PC-3 (cell line): ENCODE measurements at places on chromosomes 7 and 10. TPM values are rescaled to one million over a fixed set of nuclear protein-coding genes. Genes with fewer than 3 reads are reported as not detected.
A peak's percentile ranks its signal among the peaks of the same experiment; 100 is the strongest.

The HHEX gene
- 2.2 and 3.2 TPM in 2 replicates for total RNA-seq

The NSUN6 gene
- total RNA-seq: 6.0 and 6.5 TPM in 2 replicates

The ZNF853 gene
- total RNA-seq: 1.0 and 1.6 TPM in 2 replicates

GRCh38 chr7:108434010-108434409 lies 22.2 kb downstream of the NRCAM start:
- DNase-seq: no peak

DNA sequence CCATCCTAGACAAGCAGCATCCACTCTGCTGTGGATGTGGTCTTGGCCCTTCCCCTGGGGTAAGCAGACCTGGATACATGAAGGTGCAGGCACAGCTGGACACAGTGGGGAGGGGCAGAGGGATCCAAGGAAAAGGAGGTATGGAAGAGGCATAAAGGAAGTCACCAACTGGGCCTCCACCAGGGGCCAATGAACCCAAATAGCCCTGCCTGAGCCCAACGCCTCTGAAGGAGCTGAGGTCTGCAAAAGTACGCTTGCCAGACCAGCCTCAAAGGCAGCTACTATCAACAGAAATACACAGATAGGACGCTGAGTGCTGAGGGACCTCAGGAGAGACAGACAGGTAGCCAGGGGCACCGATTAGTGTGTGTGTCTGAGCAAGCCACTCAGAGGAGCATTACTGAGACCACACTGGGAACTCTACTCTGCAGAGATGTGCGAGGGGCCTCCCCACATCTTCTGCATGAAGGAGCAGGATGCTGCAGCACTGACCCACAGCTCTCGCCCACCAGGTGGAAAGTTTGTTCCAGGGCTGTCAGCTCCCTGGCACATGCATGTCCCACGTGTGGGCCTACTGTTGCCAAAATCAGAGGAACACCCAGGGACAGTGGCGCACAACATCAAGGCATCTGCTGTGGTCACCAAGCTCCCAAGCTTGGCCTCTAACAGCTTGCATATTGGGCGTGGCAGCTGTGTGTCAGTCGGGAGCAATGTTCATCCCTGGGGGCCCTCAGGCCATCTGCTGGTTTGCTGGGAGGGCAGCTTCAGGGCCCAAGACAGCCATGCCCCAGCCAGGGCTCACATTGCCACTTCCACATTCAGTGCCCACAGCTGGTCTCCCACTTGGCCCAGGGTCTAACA lies 40.0 kb downstream of the MKI67 start:
- peak; percentile 8 for DNase-seq

DNA sequence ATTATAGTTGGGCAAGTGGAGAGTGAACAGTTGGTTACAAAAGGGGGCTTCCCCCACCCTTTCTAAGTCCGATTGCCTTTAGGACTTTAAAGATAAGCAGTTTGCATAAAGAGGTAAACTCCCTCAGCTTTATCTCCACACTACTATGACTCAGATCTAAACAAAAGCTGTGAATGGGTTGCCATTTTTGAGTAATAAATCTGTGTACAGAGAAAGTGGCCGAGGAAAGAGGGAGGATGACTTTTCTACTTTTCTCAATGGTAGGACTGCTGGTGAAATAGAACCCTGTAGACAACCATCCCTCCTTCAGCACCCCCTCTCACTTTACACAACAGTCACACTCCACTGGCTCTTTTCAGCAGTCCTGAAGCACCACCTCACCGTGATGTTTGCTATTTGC lies 71.2 kb downstream of the DNMBP start:
- DNase-seq: no peak

GRCh38 chr10:128848810-128849209 lies 618.2 kb upstream of the MGMT start:
- no peak for DNase-seq
